ENCODE measurements at places on chromosomes 16 and 17. TPM values are rescaled to one million over a fixed set of nuclear protein-coding genes. Genes with fewer than 3 reads are reported as not detected.

The MAF gene
- 13.1 TPM for total RNA-seq

The DNAH17 gene
- 0.23 TPM for total RNA-seq

The TMEM100 gene
- 7.6 TPM for total RNA-seq

The LRRC75A gene
- total RNA-seq = 9.0 TPM

The FOXN1 gene
- not detected for total RNA-seq

The RBL2 gene
- 81.2 TPM for total RNA-seq

The EIF3C gene
- 195 TPM for total RNA-seq

The KCNJ18 gene
- total RNA-seq = not detected

The LPO gene
- total RNA-seq = 0.23 TPM

The KRT14 gene
- total RNA-seq = not detected

The PDIA2 gene
- total RNA-seq = 12.5 TPM

The ACSM2A gene
- total RNA-seq = not detected

The SBK1 gene
- total RNA-seq = 22.4 TPM

The DBNDD1 gene
- total RNA-seq = 22.4 TPM

The GPR142 gene
- not detected for total RNA-seq

The HSD11B2 gene
- total RNA-seq = 6.5 TPM

The UTS2R gene
- total RNA-seq = not detected

The PLLP gene
- total RNA-seq = 3.9 TPM

The CCL13 gene
- total RNA-seq = not detected

The P2RX5 gene
- 13.4 TPM for total RNA-seq

The KIF18B gene
- total RNA-seq = 1.4 TPM

The PERCC1 gene
- not detected for total RNA-seq

The TK2 gene
- total RNA-seq = 21.9 TPM

The MFAP4 gene
- 0.92 TPM for total RNA-seq

The PLEKHH3 gene
- 3.7 TPM for total RNA-seq

The CCDC92B gene
- 2.5 TPM for total RNA-seq

The KRTAP1-5 gene
- total RNA-seq = not detected

The BRCA1 gene
- 15.2 TPM for total RNA-seq

The KRTAP4-6 gene
- total RNA-seq = not detected

The BOLA2 gene
- 38.1 TPM for total RNA-seq

The SPATA32 gene
- not detected for total RNA-seq

The PIK3R5 gene
- total RNA-seq = 1.4 TPM

The CRAMP1 gene
- total RNA-seq = 10.1 TPM

The COQ7 gene
- 49.1 TPM for total RNA-seq

The TSPOAP1 gene
- total RNA-seq = 54.0 TPM

The CHST5 gene
- total RNA-seq = 0.92 TPM

The ARSG gene
- 15.0 TPM for total RNA-seq

The EIF3CL gene
- total RNA-seq = 115 TPM

The SOCS1 gene
- 1.8 TPM for total RNA-seq

The CX3CL1 gene
- 18.2 TPM for total RNA-seq

The C17orf113 gene
- 4.2 TPM for total RNA-seq

The CA5A gene
- total RNA-seq = not detected

The BRIP1 gene
- 7.6 TPM for total RNA-seq

The ALOXE3 gene
- total RNA-seq = 0.69 TPM

All from diencephalon (tissue), 1 donor.